ENCODE measurements at places on chromosomes 11 and 22. TPM values are rescaled to one million over a fixed set of nuclear protein-coding genes. Genes with fewer than 3 reads are reported as not detected.

GRCh38 chr11:66981976-66982578 lies 7.0 kb downstream of the C11orf86 start:
- H3K27ac ChIP-seq = no peak overlapping the region
- H3K4me1 ChIP-seq = no peaks in the 10 kb centered on the region
- H3K27me3 ChIP-seq = peaks cover 2% of the 10 kb centered on the region
- H3K36me3 ChIP-seq = no peaks in the 10 kb centered on the region

- H3K27ac ChIP-seq = no peak overlapping the region
- peaks cover 4% of the 10 kb centered on the region for H3K27me3 ChIP-seq
- no peaks in the 10 kb centered on the region for H3K36me3 ChIP-seq
- peaks cover 6% of the 10 kb centered on the region for H3K4me1 ChIP-seq
- H3K4me3 ChIP-seq = no peak overlapping the region
- DNase-seq = no peak
Observed at GRCh38 chr11:117314840-117315239, 1.2 kb downstream of the BACE1 start.

DNA sequence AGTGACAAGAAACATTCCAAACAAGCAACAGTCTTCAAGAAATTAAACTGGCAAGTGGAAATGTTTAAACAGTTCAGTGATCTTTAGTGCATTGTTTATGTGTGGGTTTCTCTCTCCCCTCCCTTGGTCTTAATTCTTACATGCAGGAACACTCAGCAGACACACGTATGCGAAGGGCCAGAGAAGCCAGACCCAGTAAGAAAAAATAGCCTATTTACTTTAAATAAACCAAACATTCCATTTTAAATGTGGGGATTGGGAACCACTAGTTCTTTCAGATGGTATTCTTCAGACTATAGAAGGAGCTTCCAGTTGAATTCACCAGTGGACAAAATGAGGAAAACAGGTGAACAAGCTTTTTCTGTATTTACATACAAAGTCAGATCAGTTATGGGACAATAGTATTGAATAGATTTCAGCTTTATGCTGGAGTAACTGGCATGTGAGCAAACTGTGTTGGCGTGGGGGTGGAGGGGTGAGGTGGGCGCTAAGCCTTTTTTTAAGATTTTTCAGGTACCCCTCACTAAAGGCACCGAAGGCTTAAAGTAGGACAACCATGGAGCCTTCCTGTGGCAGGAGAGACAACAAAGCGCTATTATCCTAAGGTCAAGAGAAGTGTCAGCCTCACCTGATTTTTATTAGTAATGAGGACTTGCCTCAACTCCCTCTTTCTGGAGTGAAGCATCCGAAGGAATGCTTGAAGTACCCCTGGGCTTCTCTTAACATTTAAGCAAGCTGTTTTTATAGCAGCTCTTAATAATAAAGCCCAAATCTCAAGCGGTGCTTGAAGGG lies 6.0 kb downstream of the MALAT1 start:
- peak overlapping the region; percentile 100 for H3K4me3 ChIP-seq
- H3K27me3 ChIP-seq = no peaks in the 10 kb centered on the region
- H3K36me3 ChIP-seq = peaks cover 55% of the 10 kb centered on the region
- peak; percentile 47 for DNase-seq

Gene ARHGAP8
- total RNA-seq = 1.5 TPM

DNA sequence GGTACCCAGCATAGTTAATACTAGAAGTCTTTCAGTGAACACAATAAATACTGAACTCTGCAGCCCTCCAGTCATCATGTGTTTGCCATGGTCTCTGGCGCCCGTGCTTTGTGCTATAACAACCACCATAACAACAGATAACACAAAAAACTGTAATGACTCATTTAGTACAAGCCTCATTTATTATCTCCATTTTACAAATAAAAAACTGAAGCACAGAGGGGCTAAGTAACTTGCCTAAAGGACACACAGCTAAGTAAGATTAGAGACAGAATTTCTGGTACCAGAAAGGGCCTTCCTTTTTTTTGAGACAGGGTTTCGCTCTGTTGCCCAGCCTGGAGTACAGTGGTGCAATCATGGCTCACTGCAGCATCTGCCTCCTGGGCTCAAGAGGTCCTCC lies 19.5 kb downstream of the RBFOX2 start:
- no peak overlapping the region for H3K27ac ChIP-seq
- no peaks in the 10 kb centered on the region for H3K4me1 ChIP-seq
- H3K36me3 ChIP-seq = no peaks in the 10 kb centered on the region
- no peak overlapping the region for H3K4me3 ChIP-seq
- no peaks in the 10 kb centered on the region for H3K27me3 ChIP-seq

DNA sequence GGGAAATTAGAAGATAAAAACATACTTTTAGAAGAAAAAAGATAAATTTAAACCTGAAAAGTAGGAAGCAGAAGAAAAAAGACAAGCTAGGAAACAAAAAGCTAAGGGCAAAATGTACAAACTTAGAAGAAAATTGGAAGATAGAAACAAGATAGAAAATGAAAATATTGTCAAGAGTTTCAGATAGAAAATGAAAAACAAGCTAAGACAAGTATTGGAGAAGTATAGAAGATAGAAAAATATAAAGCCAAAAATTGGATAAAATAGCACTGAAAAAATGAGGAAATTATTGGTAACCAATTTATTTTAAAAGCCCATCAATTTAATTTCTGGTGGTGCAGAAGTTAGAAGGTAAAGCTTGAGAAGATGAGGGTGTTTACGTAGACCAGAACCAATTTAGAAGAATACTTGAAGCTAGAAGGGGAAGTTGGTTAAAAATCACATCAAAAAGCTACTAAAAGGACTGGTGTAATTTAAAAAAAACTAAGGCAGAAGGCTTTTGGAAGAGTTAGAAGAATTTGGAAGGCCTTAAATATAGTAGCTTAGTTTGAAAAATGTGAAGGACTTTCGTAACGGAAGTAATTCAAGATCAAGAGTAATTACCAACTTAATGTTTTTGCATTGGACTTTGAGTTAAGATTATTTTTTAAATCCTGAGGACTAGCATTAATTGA lies 1.0 kb downstream of the MALAT1 start:
- H3K4me3 ChIP-seq = peak overlapping the region; percentile 100
- peaks cover 35% of the 10 kb centered on the region for H3K36me3 ChIP-seq
- DNase-seq = no peak
- H3K27ac ChIP-seq = peak overlapping the region; percentile 94

Gene GLYAT
- total RNA-seq = not detected

Gene ADAMTS15
- 1.8 TPM for total RNA-seq

Gene RAB30
- total RNA-seq = 4.5 TPM

DNA sequence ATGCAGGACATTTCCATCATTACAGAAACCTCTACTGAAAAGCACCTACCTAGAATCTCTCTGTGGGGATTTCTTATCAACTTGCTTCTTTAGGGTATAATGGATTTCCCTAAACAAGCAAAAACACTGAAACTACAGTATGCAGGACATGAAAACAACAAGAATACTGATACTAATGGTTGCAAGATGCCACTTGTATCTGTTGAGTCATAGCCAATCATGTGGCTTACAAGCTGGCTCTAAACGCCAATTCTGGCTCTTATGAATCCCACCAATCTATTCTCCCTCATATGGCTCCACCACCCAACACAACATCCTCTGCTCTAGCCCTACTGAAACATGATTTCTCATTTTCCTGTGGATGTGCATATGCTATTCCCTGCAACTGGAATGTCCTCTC lies 22.6 kb downstream of the TENM4 start:
- H3K27me3 ChIP-seq = no peaks in the 10 kb centered on the region
- DNase-seq = no peak
- H3K36me3 ChIP-seq = no peaks in the 10 kb centered on the region
- no peak overlapping the region for H3K27ac ChIP-seq
- no peaks in the 10 kb centered on the region for H3K4me1 ChIP-seq
- H3K4me3 ChIP-seq = no peak overlapping the region

GRCh38 chr11:61082931-61083531 lies 19.3 kb upstream of the CD5 start:
- DNase-seq = no peak
- peak overlapping the region; percentile 67 for H3K27ac ChIP-seq
- H3K36me3 ChIP-seq = no peaks in the 10 kb centered on the region
- H3K27me3 ChIP-seq = no peaks in the 10 kb centered on the region
- H3K4me3 ChIP-seq = no peak overlapping the region

DNA sequence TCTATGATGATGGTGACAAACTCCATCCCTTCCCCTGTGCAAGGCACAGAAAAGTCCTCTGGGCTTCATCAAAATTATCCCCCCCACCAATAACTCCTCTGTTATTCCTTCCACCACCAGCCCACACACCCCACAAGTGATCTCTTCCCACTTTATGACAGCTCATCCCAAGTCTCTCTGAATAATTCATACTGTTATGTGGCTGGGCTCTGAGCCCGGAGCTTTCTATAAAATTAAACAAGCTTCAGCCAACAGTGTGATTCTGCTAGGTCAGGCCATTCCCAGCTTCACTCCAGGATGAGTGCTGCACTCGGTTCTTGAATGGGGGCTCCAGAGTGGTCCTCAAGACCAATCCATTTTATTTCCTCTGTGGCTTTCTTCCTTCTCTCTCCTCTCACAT lies 83.0 kb downstream of the INSC start:
- no peak overlapping the region for H3K27ac ChIP-seq
- no peak for DNase-seq
- H3K36me3 ChIP-seq = no peaks in the 10 kb centered on the region
- no peak overlapping the region for H3K4me3 ChIP-seq
- H3K4me1 ChIP-seq = no peaks in the 10 kb centered on the region
- H3K27me3 ChIP-seq = no peaks in the 10 kb centered on the region

Gene SAA1
- total RNA-seq = 19.0 TPM
